ENCODE measurements at places on chromosomes 4 and X.
A peak's percentile ranks its signal among the peaks of the same experiment; 100 is the strongest.

GRCh38 chrX:98289726-98290125 lies 1406.0 kb downstream of the RPA4 start:
- DNase-seq = no peak
- no peaks in the 10 kb centered on the region for H3K36me3 ChIP-seq
- H3K27me3 ChIP-seq = no peaks in the 10 kb centered on the region
- H3K27ac ChIP-seq = no peak overlapping the region
- H3K4me3 ChIP-seq = no peak overlapping the region

GRCh38 chr4:183164963-183165362 lies 65.9 kb downstream of the WWC2 start:
- H3K27me3 ChIP-seq = no peaks in the 10 kb centered on the region
- no peaks in the 10 kb centered on the region for H3K36me3 ChIP-seq
- no peak overlapping the region for H3K4me3 ChIP-seq
- no peak for DNase-seq

DNA sequence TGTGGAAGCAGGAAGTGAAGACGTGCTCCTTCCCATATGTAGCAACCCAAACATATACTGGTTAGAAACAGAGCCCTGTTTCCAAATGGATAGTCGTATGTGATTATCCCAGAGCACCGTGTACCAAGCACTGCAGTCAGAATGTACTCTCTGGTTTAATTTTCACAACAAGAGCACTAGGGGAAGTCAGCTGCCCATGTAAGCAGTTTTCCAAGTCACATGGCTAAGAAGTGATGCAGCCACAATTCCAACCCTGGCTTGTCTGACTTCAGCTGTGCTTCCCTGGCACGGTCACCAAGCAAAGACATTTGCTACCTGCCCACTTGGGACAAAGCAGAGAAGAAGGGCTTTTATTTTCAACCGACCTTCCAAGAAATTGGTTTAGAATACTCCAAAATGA lies 28.2 kb upstream of the CEP135 start:
- no peaks in the 10 kb centered on the region for H3K27me3 ChIP-seq
- H3K4me1 ChIP-seq = no peaks in the 10 kb centered on the region
- no peak for DNase-seq

DNA sequence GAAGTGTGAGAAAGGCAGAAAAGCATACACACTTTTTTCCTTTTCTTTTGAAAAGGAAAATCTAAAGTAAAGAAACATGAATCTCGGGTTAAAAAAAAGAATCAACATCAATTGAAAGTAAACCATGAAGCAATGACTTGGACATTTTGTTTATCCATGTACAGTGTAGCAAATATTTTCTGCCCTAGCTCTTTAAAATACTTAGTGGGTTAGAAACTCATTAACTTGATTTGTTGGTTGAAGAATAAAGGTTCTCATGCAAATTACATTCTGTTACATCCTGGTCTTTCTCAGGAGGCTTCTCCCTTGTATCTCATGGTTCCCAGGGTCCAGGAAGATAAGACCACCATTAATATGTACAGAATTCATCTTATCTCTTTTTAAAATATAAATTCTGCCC lies 9.0 kb upstream of the MEPE start:
- no peaks in the 10 kb centered on the region for H3K27me3 ChIP-seq
- no peak overlapping the region for H3K27ac ChIP-seq
- DNase-seq = no peak

- H3K4me1 ChIP-seq = no peaks in the 10 kb centered on the region
- H3K4me3 ChIP-seq = peak overlapping the region; percentile 30
- no peak overlapping the region for H3K27ac ChIP-seq
- H3K27me3 ChIP-seq = no peaks in the 10 kb centered on the region
Observed at GRCh38 chr4:100895556-100896197, 377.9 kb upstream of the EMCN start.

Measured in suprapubic skin (tissue), 4 donors.